CD4-positive, alpha-beta T cell treated with Interleukin-6 for 4 hours (primary cell): ENCODE measurements at places on chromosomes 5 and 9.

DNA sequence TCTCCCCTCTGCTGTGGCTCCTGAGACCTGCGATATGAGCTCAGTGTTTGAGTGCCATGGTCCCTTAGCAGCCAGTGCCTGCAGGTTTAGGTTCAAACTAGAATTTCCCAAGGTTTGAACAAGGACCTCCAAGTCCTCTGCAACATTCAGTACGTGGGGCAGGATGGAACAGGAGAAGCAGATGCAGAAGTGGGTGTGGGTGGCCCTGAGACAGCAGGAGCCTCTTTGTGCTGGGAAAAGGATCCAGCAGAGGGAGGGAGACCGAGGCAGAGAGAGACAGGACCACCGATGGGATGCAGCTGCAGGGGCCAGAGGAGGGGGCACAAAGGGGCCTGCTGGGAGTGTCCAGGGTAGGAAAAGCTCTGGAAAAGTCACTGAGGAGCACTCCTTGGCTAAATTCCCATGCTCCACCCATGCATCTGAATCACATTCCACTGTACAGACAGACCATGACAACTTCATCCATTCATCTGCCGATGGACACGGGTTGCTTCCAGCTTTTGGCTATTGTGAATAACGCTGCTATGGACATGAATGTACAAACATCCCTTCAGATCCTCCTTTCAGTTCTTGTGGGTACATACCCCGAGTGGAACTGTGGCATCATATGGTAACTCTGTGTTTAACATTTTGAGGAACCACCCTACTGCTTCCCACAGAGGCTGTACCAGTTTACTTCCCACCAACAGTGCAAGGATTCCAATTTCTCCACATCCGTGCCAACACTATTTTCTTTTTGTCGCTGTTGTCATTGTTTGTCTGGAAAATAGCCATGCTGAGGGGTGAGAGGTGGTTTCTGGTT lies 26.7 kb upstream of the SUSD3 start:
- no peak for DNase-seq

GRCh38 chr9:92332577-92333281 lies 7.0 kb downstream of the CENPP start:
- DNase-seq = no peak

GRCh38 chr5:142872795-142873194 lies 102.6 kb downstream of the ARHGAP26 start:
- no peak for DNase-seq

DNA sequence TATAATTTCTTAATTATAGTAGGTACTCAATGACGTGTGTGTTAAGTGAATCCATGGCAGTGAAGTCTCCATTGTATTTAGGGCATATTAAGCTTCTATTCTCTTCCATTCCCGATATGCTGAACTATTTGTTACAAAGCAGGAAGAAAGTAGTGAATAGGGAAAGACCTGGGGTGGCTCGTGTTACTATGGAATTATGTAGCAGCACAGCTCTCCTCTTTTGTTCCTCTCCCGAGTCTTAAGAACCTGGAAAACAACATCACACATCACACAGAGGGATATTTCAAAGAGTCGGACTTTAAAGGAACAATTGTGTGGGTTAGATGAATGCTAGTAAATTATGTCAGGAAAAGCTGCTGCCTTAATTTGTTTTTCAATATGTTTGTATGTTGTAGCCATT lies 131.8 kb downstream of the PCSK5 start:
- DNase-seq = no peak

- no peak for DNase-seq
Observed at GRCh38 chr5:126809916-126810315, 33.0 kb downstream of the LMNB1 start.

- DNase-seq = no peak
Observed at GRCh38 chr5:98779264-98779877, 5.9 kb downstream of the RGMB start.

DNA sequence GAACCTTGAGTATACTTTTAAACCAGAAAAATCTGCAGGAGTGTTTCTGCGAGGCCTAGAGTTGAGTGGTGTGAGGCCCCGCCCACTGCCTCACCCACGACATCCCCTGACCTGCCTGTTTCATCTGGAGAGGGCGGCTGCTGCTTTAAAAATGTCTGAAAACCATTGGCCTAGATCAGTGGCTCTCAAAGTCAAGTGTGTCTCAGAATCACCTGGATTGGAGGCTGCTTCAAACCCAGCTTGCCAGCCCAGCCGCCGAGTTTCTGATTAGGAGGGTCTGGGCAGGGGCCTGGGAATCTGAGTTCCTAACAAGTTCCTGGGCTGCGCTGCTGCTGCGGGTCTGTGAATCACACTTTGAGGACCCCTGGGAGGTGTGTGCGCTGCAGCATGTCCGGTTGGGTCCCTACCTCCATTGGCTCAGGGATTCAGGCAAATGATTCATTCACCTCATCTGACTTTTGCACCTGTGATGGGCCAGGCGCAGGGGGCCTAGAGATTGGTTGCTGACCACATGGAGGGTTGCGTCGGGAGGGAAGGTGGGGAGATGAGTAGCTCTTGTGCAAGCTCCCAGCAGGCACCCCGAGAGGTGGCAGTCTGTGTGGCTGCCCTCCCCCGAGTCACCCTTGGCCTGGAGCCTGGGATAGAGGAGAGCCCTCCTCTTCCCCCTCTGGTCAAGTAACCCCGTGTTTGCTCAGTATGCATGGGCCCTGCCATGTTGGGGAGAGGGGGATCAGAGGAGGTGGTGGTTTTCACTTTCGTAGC lies 27.6 kb upstream of the HMCN2 start:
- DNase-seq = no peak

DNA sequence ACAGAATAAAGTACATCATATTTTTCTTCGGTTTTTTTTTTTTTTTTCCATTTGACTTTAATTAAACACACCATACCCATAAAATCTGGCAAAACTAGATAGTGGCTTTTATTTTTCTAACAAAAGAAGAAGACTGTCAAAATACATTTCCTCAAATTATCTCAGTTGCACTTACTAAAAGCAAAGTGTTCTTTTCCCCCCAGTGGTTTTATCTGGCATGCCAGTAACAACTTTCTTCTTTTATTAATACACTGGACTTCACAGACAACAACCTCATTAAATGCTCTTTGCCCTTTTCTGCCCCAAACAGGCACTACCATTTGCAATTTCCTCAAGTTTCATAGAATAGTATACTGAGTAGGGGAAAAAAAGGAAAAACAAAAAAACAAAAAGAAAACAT lies 1792.3 kb downstream of the EFNA5 start:
- no peak for DNase-seq

DNA sequence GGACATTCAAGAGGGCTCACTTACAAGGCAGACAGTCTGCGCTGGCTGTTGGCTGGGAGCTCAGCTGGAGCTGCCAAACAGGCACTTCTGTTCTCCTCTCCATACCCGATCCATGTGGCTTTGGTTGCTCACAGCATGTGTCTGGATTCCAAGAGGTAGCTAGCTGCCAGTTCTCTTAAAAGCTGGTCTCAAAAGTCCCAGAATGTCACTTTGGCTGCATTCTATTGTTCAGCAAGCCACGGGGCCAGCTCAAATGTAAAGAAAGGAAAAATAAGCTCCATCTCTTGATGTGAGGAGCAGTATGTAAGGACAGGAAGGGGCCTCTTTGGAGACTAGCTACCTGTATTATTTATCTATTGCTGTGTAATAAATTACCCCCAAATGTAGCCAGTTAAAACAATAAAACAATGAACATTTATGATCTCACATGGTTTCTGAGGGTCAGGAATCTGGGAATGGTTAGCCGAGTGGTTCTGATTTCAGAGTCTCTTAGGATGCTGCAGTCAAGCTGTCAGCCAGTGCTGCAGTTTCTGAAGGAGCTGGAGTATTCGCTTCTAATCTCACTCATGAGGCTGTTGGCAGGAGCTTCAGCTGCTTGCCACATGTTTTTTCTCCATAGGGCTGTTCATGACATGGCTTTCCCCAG lies 112.7 kb upstream of the CLINT1 start:
- no peak for DNase-seq

GRCh38 chr5:172910828-172911627 lies 48.2 kb upstream of the RPL26L1 start:
- peak; percentile 50 for DNase-seq

GRCh38 chr9:13608451-13608850 lies 329.0 kb upstream of the MPDZ start:
- DNase-seq = no peak

GRCh38 chr5:59238126-59238902 lies 655.2 kb downstream of the PDE4D start:
- DNase-seq = no peak

DNA sequence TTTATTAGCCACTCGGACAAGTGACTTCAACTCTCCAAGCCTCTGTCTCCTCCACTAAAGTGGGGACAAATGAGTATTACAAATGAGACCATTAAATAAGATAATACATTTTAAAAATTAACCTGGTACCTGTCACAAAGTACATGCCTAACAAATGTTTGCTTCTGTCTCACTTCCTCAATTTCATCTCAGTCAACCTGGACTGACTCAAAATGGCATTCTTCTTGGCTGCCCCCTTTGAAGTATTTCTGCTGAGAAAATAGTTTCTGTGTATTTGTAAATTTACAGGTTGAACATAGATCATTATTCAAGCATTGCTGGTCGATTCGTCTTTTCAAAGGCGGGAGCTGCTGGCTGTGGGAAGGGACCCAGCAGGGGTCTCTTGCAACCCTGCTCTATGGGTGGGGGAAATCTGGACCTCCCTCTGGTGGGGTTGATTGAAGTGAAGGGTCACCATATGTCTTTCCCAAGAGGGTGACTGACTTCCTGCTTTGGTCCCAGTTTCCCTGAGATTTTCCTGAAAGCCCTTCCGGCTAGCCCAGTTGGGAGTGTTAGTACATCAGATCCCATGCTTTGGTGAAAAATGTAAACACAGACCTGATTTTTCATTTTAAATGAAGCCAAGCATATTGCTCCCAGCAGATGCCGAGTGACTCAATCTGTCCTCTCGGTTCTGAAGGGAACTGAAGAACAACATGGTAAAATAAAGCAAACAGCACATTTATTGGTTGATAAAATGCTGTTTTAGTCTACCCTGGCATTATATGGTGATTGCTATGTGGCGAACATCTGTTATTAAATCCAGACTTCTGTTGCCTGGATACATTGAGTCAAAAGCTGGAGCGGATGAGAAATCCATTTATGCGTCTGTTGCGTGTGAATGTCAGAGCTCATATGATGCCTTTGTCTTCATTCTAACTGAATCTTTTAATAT lies 73.0 kb downstream of the KCNIP1 start:
- DNase-seq = no peak

DNA sequence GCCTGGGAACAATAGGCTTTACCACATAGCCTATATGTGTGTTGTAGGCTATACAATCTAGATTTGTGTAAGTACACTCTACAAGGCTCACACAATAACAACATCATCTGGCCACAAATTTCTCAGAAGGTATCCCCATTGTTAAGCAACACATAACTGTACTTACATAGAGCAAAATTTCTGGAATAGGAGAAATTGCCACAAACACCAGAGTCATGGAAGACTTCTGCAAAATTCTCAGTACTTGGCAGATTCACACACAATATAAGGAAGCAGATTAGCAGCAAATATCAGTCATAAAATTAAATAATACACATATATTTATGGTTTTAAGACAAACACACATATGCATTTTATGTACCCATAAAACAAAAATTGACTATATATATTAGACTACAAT lies 16.4 kb downstream of the GNAQ start:
- no peak for DNase-seq

DNA sequence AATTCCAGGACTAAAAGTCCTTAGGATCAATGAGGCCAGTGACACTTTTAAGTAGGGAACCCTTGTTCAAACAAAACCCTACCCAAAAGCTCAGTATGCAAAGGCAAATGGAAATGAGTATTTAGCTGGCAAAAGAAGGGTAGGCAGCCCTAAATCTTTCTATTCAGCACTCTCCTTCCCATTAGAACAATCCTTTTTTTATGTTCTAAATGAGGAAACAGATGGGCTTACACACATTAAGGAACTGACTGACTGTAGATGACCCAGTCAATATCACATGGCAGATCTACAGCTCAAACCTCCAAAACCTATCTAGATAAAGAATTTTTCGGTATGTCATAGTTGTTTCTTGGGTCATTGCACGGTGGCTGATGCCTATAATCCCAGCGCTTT lies 7.2 kb downstream of the CSNK1A1 start:
- DNase-seq = no peak

GRCh38 chr9:22079873-22080341 lies 70.8 kb upstream of the CDKN2B start:
- peak; percentile 27 for DNase-seq

GRCh38 chr5:33033516-33033915 lies 322.4 kb downstream of the NPR3 start:
- DNase-seq = no peak

GRCh38 chr5:135213027-135213386 lies 179.0 kb upstream of the PITX1 start:
- no peak for DNase-seq

GRCh38 chr5:61599370-61600122 lies 267.5 kb downstream of the ZSWIM6 start:
- DNase-seq = no peak

DNA sequence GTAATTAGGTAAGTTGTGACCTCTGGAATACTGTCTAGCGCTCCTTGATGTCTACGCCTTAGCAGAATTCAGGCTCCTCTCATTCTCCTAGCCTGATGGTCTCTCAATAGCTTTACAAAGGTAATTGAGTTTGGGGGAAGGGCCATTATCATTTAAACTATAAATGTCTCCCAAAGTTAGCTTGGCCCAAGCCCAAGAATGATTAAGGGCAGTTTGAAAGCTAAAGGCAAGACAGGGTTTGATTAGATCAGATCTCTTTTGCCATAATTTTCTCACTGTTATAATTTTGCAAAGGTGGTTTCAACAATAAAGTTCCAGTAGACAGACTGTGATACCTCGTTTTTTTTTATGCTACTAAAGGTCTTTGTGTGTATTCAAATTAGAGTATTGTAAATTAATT lies 3.7 kb upstream of the SLC30A5 start:
- DNase-seq = no peak

GRCh38 chr5:12615141-12615820 lies 711.0 kb upstream of the CTNND2 start:
- no peak for DNase-seq

DNA sequence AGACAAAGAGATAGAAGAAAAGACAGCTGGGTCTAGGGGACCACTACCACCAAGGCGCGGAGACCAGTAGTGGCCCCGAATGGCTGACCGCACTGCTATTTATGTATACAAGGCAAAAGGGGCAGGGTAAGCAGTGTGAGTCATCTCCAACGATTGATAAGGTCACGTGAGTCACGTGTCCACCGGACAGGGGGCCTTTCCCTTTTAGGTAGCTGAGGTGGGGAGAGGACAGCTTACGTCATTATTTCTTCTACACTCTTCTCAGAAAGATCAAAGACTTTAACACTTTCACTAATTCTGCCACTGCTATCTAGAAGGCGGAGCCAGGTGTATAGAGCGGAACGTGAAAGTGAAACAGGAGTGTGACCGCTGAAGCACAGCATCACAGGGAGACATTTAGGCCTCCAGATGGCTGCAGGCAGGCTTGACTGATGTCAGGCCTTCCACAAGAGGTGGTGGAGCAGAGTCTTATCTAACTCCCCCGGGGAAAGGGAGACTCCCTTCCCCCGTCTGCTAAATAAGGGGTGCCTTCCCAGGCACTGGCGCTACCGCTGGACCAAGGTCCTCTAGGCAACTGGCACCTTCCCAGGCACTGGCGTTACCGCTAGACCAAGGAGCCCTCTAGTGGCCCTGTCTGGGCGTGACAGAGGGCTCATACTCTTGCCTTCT lies 6.1 kb upstream of the PRR16 start:
- DNase-seq = no peak

- no peak for DNase-seq
Observed at GRCh38 chr9:101467690-101468089, 32.1 kb upstream of the ALDOB start.

- DNase-seq = no peak
Observed at GRCh38 chr5:107330903-107331302, 339.8 kb downstream of the EFNA5 start.
